ENCODE measurements at places on chromosomes 7 and 10.

DNA sequence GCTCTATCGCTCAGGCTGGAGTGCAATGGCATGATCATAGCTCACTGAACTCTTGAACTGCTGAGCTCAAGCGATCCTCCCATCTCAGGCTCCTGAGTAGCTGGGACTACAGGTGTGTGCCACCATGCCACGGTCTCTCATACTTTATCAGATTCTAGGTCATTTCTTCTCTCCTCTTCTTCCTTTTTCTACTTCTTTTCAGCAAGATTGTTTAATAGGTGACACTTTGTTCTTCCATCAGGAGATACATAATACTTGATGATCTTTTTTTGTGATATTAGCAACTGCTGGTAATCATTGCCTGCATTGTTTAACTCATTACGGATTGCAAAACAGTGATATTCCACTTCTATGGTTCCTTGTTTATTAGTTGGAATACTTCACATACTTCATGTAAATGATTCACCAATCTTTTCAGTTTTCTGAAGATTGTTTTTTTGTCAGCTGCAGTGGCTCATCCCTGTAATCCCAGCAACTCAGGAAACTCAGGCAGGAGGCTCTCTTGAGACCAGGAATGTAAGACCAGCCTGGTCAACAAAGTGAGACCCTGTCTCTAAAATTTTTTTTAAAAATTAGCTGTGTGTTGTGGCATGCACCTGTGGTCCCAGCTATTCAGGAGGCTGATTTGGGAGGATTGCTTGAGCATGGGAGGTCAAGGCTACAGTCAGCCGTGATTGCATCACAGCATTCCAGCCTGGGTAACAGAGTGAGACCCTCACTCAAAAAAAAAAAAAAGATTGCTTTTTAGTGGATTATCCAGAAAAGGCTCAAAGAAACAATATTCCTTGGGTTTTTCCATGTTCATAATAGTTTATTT, 36.2 kb upstream of the CHST3 start:
- no peak for DNase-seq

- DNase-seq, result no peak
Measured at GRCh38 chr10:97538411-97538810, 34.2 kb upstream of the ANKRD2 start.

- peak; percentile 54 for DNase-seq
Measured at GRCh38 chr10:21496343-21497176, 28.9 kb downstream of the SKIDA1 start.

DNA sequence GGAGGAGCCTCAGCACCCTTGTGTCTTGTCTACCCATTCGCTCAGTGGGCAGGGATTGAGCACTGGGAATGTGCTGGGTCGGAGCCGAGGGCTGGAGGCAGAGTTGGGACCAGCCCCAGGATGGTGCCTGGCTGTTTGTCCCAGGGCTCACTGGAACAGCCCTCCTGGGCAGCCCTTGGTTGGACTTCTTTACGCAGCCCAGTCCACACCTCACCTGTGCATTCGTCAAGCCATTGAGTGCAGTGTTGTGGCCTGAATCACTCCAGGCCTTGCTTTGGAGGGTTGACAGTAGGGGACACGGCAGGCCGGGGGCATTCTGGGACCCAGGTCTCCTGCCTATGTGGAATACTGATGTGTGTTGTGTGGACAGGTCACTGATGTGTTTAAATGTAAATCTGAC, 229.6 kb downstream of the MGMT start:
- DNase-seq, result no peak

- DNase-seq, result no peak
Measured at GRCh38 chr10:129258283-129258923, 208.6 kb upstream of the MGMT start.

DNA sequence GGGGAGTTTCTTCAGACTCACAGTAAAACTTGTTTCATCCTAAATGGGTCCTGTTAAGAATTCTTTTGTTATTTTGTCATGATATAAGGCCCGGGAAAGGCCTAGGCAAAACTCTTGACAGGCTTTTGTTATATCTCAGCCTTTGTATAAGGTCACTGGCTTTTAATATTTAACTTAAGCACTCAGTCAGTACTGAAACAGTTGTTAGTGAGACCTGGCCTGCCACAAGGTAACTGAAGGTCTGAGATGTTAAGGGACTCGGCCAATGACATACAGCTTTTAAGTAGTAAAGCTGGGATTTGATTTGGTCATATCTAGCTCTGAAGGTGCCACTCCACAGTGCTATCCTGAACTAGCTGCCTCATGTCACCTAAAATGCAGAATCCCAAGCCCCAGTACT, 57.2 kb upstream of the STEAP4 start:
- no peak for DNase-seq
